Kidney glomerular epithelial cell (primary cell): ENCODE measurements at places on chromosomes 7 and 10.
A peak's percentile ranks its signal among the peaks of the same experiment; 100 is the strongest.

DNA sequence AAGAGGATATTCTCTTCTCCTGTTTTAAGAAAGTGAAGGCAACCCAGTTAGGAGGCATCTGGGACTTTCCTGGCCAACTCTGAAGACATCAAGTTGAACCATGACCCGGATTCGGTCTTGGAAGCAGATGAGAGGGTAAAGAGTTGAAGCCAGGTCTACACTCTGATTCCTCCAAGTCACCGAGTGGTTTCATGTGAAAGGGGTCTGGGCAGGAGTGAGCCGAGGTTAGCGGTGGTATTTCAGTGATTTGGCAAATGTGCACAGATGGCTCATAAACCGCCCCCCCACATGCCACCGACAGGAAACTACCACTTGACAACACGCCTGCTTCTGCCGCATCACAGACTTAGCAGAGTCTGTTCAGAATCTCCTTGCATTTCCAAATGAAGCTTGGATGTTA lies 11.4 kb upstream of the REPIN1 start:
- DNase-seq = no peak

DNA sequence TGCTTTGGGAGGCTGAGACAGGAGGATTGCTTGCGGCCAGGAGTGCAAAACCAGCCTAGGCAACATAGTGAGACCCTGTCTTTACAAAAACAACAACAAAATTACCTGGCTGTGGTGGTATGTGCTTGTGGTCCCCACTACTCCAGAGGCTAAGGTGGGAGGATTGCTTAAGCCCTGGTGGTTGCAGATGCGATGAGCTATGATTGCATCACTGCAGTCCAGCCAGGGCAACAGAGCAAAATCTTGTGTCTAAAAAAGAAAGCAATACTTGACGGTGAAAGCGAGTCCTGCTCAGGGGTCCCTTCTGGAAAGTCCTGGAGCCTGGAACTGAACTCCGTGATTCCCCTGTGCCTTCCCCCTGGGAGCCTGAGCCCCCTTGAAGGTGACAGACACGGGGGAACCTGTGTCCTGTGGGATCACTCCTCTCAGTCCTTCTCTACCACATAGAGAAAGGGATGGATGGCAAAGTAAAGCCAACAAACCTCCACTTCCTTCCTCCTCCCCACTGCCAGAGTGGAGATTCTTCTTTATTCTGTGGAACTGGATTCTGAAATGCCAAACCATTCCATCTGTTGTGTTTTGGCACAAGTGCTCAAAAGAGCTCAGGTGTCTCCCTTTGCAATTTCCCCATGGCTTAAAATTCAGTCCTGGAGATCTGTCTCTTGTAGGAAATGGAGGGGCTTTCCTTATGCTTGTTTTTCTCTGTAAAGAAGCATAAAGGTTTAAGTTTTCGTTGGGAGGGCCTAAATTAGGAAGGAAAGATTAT lies 50.6 kb downstream of the KIAA1217 start:
- DNase-seq = no peak

DNA sequence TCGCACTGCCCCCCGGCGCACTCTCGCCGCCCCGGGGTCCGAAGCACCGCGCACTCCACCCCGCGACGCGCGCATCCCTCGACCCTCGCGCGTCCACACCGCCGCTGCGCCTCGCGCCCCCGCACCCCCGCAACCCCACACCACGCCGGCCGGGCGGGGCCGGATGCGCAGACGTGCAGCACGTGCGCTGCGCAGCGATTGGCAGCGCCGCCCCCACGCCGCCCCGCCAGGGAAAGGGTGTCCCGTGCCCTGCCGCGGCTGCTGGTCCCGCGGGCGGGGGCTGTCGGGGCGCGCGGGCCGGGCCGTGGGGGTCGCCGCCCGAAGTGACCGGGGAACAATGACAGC lies 53.7 kb upstream of the KDM7A start:
- no peak for DNase-seq

DNA sequence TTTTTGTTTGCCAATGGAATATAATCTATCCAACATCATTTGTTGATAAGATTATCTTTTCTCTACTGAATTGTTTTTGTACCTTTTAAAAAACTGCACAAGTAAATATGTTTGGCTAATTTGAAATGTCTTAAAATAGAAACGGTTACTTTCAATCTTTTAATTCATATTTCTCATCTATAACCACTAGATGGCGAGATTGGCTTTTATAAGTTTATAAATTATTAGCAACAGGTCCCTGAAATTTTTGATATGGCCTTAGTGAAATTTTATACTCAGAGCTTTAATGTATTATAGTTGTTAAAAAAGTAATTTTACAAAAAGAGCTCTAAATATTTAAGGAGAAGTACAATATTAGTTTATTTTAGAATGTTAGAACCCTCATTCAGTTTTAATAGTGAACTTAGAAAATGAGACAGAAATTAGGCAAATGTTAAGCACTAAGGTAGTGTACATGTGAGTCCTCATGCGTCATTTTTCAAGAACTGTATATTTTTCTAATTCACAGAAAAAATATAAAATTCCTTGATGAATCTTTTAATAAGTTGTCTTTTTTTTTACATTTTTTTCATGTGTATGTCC lies 592.5 kb downstream of the ARL4A start:
- peak; percentile 9 for DNase-seq

GRCh38 chr7:43880596-43880995 lies 11.3 kb upstream of the MRPS24 start:
- DNase-seq = no peak

DNA sequence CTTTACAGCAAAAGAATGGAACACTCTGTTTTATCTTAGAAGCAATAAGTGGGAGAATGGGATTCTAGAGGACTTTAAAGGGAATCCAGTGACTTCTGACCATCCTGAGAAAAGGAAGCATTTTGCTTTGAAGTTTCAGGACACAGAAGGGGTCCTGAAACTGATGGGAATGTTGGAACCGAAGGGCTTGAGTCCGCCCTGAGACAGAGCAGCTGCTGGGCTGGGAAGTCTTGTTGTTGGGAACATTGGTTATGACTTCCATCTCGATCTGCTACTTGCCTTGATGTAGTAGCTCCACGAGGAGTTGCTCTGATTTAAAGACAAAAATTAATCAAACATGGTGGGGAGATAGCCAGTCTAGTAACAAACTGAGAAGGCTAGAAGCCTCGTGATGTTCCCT lies 177.6 kb downstream of the JCAD start:
- DNase-seq = no peak

DNA sequence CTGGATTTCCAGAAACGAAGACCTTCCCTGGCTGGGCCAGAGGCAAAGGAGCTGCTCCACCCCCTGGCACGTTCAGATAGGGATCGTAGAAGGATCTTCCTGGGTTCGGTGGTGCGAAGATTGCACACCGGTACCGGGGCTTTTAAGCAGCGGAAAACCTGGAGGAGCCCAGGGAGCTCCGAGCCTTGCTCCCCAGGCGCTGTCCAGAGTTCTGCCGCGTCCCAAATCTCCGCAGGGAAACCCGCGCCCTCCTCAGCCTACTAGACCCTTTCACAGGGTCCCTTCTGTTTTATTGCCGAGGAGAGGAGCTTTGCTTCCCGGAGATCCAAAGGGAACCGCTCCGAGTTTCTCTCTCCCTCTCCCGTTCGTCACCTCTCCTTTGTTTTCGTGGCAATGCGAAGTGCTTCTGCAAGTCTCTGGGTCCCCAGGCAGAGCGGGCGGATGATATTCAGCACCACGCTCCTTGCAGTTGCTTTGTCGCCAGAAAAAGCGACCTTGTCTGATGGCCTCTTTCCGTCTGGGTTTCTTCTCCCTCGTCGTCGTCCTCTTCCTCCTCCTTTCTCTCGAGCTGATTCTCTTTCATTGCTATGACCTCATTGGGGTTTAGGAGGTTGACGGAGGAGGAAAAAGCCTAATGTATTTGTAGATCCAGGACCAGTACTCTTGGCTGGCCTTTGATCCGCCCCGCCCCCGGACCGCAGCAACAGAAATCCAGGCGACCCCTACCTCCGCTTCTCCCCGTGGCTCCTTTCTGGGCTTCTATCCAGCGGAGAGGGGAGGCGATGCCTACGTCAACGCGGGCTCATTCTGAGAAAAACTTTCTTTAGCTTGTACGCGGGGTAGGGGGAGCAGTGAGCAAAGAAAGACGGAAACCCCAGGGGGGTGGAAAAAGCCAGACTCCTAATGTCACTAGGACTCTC lies at the start of gene TMEM196:
TMEM196 (minus strand) TSS at position 777 of the 920 bp plus-strand sequence. CDS start 921 bp downstream, outside the sequence.
- peak; percentile 40 for DNase-seq

- DNase-seq = no peak
These were observed 81.2 kb downstream of the PAX2 start for GRCh38 chr10:100826661-100826982.

DNA sequence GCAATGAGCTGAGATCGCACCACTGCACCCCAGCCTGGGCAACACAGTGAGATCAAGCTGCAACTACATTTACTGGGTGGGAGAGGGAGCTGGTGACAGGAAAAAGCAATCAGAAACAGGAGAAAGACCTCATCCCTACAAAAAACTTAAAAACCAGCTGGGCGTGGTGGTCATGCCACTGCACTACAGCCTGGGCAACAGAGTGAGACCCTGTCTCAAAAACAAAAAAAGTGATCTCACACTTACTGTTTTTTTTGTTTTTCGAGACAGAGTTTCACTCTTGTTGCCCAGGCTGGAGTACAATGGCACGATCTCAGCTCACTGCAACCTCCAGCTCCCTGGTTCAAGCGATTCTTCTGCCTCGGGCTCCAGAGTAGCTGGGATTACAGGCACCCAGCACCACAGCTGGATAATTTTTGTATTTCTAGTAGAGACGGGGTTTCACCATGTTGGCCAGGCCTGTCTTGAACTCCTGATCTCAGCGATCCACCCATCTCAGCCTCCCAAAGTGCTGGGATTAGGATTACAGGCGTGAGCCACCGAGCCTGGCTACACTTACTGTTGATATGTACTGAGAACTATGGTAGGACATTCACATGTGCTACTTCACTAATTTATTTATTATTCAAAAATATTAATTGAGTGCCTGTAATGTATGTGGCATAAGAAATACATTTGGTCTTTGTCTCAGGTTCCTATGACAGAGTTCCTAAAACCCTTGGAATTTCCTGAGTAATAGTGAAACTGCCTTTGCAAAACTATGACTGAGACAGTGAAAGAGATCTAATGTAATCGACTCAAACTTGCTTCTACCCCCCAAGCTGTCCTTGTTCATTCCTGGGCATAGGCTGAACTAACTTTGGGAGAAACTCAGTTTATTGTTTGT lies 27.7 kb upstream of the NRBF2 start:
- DNase-seq = no peak

DNA sequence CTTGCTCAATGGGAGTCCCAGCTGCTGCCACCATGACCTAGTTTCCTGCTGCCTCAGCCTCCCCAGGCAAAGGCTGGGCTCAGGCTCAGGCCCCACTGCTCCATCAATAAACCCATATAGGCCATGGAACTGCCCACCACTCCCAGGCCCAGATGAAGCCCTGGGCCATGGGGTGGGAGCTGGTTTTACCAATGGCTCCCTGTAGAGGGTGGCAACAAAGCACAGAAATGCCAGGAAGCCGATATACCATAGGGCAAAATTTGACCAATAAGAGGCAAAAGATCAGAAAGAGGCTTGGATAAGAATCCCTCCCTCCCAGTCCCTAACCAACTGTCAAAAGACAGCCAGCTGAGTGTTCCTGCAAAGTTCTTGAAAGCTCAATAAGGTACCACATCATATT lies 101.8 kb upstream of the DOCK1 start:
- DNase-seq = no peak

DNA sequence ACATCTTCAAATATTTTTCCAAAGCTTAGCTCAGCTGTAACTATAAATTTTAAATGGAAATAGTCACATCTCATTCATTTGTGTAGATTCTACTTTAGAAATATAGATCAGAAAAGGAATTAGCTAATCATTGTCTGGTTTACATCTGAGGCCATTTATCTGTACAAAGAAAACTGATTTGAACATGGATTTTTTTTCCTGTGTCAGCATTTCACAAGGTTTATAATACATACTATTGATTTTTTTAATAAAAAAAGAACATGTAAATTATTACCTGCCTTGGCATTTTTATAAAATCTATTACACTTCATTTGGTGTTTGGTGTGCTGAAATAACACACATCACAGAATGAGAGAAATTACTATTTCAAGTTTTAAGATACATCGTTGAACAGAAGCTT lies 3.5 kb upstream of the GPR37 start:
- no peak for DNase-seq

- no peak for DNase-seq
These were observed 69.0 kb downstream of the CREB5 start for GRCh38 chr7:28481091-28481926.

- DNase-seq = no peak
These were observed 3.6 kb downstream of the SEC23IP start for GRCh38 chr10:119896061-119896655.

DNA sequence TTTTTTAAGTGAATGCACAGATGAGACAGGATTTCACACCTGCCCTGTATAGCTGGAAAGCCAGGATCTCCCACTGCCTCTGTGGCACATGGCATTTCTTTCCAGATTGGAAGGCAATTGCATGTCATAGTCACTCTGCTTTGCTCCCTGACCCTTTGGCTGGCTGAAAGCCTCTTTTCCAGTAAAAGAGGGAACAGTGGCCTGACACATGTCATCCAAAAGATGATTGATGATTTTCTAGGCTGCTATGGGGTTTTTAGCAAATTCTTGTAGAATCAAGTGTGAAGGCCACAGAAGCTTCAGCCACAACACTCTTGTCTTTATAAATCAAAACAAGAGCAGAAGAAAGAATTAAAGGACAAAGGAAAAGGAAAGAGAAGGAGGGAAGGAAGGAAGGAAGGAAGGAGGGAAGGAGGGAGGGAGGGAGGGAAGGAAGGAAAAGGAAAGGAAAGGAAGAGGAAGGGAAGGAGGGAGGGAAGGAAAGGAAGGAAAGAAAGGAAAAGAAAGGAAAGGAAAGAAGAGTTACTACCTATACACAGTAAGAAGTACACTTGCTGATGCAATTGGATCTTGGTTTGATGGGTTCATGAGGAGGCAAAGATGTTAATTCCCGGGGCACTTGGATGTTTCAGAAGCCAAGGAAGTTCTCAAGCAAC lies 158.9 kb upstream of the FRMD4A start:
- no peak for DNase-seq

- no peak for DNase-seq
These were observed 10.4 kb upstream of the AOAH start for GRCh38 chr7:36734731-36735130.

DNA sequence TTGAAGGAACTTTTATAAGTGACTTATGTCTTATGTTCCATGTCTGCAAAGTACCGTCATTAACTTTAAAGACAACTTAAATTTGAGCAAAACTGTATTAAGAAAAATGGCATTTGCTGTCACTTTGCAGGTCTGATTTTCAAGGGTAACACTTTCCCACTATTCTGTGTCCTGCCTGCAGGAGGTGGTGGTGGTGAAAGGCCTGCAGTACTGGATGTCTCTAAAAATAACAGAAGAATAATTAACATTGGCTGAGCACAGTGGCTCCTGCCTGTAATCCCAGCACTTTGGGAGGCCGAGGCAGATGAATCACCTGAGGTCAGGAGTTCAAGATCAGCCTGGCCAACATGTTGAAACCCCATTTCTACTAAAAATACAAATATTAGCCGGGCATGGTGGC lies 13.2 kb upstream of the PTER start:
- DNase-seq = no peak

- DNase-seq = no peak
These were observed 10.0 kb downstream of the BTBD16 start for GRCh38 chr10:122281018-122281626.

- no peak for DNase-seq
These were observed 78.3 kb downstream of the ELAPOR2 start for GRCh38 chr7:86981127-86981526.

GRCh38 chr7:5489991-5490536 lies 66.4 kb upstream of the TNRC18 start:
- peak; percentile 56 for DNase-seq

- DNase-seq = no peak
These were observed 161.1 kb downstream of the CRPPA start for GRCh38 chr7:16260236-16260728.
